ENCODE measurements at places on chromosomes 4 and X.

DNA sequence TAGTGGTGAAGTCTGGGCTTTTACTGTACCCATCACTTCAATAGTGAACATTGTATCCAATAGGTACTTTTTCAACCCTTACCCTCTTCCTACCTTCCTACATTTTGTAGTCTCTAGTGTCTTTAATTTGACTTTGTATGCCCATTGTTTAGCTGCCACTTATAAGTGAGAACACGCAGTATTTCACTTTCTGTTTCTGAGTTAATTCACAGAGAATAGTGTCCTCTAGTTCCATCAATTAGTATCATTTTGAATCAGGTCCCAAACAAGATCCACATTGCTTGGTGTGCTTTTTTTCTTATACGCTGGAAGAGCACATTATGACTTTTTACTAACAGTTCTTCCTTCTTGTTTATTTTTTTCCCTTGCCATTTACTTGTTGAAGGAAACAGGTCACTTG lies 176.0 kb upstream of the WDFY3 start:
- no peak for DNase-seq

- DNase-seq: no peak
These were observed 455.5 kb upstream of the FAM241A start for GRCh38 chr4:111689731-111690130.

DNA sequence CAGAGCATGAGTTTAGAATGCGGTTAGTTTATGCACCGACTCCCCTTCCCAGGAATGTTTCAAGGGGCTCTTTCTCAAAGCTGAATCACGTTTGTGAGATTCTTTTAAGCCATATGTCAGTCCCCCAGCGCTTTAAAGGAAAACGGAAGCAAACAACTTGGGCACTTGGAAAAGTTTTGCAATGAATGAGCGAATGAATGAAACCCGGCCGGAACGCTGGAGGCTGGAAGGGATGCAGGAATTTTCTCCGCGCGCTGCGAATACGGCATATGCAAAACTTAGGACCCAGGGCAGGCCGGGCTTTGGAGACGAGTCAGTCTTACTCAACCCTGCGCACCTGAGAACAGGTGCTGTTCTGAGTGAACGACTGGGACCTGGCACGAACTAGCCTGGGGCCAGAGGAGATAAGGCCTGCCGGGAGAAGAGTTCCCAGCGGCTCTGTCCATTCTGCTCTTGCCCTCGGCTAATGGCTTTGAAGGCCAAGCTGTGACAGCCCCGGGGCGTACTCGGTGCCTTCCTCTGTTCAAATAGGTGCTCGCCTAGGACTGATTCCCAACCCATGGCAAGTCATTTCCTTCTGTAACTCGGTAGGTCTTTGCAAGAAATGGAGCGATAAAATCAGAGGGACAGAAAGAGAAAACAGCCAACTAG lies 743 bp upstream of the NRK start:
- peak; percentile 10 for DNase-seq

DNA sequence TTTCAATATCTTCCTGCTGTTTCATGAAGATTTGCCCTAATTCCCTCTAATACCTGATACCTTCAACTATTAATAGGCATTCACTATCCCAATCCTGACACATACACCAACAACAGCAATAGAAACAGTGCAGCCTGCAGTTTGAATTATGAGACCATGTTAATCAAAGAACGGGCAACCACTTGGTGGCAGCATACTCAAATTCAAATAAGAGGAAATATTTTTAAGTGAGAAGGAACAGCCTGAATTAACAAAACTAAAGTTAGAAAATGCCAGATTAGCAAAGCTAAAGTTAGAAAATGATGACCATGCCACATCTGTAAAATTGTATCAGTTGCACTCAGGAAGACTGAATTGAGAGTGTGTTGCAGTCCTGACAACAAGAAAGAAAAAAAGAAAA lies 204.9 kb downstream of the SMARCA1 start:
- DNase-seq: peak; percentile 30

DNA sequence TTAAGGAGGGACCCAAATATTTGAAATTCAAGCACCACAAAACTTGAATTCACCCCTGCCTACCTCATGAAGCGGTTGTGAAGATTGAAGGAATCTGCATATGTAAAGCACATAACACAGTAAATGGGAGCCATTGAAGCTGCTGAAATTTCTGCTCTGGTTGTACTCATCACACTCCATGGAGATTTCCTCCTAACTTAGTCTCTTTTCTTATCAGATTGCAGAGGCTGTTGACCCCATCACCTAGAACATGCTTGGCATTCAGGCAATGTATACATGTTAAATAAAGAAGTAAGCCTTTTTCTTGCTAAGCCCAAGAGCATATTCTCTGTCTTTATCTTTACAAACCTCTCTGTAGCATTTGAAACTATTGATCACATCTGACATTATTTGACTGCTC lies 104.9 kb upstream of the TNIP3 start:
- no peak for DNase-seq

DNA sequence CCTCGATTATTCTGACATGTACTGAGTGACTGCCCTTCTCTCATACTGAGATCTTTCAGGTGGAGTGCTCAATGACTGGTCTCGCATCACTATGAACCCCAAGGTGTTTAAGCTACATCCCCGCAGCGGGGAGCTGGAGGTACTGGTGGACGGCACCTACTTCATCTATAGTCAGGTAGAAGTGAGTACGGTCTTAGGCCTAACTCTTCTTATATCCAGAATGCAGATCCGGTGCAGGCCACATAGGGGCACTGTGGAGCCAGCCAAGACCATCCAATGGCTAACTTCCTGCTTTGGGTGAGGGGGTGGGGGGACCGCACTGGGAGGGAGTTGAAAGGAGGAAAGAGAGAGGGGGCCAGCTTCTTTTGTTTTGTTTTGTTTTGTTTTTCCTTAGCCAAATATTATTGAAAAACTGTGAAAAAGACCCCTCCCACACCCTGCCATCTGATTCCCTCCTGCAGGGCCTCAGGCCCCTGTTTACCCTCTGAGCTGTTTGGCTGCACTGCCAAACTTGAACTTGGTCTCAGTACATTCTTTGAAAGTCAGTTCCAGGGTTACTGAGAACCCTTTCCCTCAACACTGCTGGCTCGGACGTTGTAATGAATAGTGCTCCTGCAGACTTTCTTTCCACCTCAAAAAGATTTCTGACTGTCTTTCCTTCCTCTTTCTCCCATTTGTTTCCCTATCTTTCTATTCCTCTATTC lies 16.2 kb downstream of the AWAT2 start:
- DNase-seq: peak; percentile 52

- DNase-seq: no peak
These were observed 47.9 kb downstream of the STARD8 start for GRCh38 chrX:68695206-68695845.

- no peak for DNase-seq
These were observed 43.8 kb upstream of the CPLX1 start for GRCh38 chr4:869776-870175.

GRCh38 chrX:47501226-47502074 lies 18.4 kb upstream of the ZNF41 start:
- no peak for DNase-seq

DNA sequence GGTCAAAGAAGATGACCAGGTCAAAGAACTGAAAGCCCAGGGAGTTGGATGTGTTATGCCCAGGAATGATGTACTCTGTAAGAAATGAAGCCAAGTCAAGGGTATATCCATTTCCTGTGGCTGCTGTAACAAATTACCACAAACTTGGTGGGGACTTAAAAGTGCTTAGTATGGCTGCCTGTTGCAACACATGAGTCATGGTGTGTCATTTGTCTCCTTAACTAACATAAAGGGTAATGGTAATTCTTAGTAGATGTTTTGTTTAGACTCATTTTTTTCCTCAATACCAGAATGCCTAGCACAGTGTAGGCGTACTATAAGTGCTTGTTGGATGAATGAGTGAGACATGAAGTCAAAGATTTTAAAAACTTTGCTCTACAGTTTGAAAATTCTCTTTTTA lies 45.7 kb downstream of the SYTL5 start:
- DNase-seq: peak; percentile 71

- peak; percentile 5 for DNase-seq
These were observed 26.1 kb downstream of the IGSF1 start for GRCh38 chrX:131262738-131263679.

GRCh38 chr4:149932188-149932587 lies 116.5 kb upstream of the IQCM start:
- no peak for DNase-seq

DNA sequence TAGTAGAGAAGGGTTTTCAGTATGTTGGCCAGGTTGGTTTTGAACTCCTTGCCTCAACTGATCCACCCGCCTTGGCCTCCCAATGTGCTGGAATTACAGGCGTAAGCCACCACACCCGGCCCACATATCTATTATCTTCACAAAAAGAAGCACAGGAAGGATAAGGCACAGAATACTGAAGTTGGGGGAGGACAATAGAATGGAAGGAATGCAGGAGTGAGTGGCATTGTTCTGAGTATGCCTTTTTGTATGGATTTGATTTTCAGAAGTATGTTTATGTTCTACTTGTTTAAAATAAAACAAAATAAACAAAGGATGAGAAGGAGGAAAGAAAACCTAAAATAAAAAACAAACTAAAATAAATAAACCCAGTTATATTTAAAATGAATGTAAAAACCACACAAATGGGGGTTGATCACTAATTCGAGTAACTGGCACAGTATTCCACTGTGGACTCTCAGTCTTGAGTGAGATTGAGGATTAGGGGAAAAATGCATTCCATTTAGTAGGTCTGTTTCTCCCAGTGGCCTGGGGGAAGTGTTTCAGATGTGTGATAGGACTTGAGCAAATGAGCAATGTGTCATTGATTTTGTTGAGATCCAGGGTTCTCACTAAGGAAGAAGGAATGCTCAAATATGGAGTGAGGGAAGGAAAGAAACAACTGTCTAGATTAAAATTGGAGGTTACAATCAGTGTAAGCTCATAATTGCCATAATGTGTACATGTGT lies 109.0 kb upstream of the C1QTNF7 start:
- DNase-seq: no peak

Data from lung microvascular endothelial cell (primary cell).